Activated CD4-positive, alpha-beta memory T cell treated with anti-CD3 and anti-CD28 coated beads for 36 hours (primary cell): ENCODE measurements at places on chromosomes 16 and 17. TPM values are rescaled to one million over a fixed set of nuclear protein-coding genes. Genes with fewer than 3 reads are reported as not detected.

GRCh38 chr16:751152-752006 lies 9.2 kb upstream of the MSLN start:
- DNase-seq, result no peak

MMP28 gene
- total RNA-seq, result not detected

DNA sequence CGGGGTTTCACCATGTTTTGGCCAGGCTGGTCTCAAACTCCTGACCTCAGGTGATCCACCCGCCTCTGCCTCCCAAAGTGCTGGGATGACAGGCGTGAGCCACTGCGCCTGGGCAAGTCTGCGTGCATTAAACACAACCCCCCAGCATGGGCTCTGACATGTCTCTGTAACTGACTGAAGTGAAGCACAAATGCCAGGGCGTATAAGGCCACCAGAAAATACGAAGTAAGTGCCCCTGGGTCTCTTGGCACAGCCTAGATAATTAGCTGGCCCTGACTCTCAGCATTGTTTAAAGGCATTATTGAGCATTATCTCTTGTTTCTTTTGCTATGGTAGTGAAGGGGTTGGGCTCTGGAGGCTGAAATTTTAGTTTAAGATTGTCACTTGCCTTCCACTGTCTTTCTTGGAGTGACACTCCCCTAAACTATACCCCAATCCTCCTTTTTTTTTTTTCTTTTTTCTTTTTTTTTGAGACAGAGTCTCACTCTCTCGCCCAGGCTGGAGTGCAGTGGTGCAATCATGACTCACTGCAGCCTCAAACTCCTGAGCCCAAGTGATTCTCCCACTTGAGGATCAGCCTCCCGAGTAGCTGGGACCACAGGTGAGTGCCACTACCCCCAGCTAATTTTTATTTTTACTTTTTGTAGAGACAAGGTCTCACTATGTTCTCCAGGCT lies 8.2 kb upstream of the SEC14L1 start:
- DNase-seq, result no peak

CPNE7 gene
- 6.2 TPM for total RNA-seq

MT1H gene
- total RNA-seq, result not detected

GRCh38 chr16:82808036-82808435 lies 181.3 kb downstream of the CDH13 start:
- DNase-seq, result no peak

DNA sequence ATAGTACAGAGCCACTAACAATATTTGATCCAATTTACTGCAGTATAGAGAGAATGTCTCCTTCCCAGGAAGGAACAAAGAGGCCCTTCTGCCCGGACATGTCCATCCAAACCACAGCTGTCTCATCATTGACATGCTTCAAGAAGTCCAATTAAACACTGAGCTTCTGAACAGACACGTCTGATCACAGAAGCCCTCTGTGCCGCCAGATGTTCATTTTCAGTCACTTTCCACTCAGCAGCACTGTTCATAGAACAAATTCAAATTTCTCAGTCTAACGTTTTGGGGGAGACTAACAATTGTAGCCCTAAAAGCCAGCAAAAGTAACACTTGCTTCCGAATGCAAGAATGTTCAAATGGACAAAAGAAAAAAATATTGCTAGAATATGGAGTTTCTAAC lies 15.3 kb downstream of the ZC3H7A start:
- no peak for DNase-seq

C16orf86 gene
- total RNA-seq, result 2.2 TPM
